ENCODE measurements at places on chromosomes 4 and X.

DNA sequence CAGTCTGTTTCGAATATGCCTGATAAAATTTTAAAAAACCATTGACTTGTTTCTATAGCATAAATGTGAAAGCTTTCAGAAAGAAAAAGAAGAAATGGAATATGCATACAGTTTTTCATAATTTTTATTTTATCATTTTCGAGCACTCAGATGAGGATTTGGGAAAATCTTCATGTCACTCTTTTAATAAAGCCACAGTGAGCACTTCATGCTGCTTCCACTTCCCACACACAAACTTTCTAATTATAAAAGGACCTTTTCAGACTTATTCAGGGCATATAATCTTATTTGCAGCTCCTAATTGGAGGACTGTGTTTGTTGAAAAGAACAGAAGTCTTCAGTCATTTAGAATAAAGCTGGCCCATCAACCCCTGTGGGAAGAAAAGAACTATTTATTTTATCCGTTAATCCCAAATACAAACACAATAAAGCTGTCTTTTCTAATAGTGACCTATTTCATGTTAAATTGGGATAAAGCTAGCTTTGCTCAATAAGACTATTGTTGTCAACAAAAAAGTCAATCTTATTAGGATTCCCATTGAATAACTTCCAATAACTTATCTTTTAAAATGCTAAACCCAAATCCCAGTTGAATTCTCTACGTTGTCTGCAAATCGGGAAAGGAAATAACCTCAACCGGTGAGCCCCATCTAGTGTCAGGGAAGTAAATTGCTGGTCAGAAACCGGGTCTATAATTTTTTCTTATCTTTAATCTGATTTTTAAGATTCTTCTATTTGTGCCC is 211.5 kb downstream of the PDGFRA start:
- no peak for DNase-seq

DNA sequence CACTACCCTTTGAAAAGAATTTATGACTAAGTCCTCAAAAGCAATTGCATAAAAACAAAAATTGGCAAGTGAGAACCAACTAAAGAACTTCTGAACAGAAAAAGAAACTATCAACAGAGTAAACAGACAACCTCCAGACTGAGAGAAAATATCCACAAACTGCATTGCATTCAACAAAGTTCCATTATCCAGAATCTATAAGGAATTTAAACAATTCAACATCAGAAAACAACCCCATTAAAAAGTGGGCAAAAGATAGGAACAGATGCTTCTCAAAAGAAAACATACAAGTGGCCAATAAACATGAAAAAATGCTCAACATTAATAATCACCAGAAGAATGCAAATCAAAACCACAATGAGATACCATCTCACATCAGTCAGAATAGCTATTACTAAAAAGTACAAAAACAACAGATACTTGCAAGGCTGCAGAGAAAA is 130.2 kb downstream of the GASK1B start:
- DNase-seq: no peak

DNA sequence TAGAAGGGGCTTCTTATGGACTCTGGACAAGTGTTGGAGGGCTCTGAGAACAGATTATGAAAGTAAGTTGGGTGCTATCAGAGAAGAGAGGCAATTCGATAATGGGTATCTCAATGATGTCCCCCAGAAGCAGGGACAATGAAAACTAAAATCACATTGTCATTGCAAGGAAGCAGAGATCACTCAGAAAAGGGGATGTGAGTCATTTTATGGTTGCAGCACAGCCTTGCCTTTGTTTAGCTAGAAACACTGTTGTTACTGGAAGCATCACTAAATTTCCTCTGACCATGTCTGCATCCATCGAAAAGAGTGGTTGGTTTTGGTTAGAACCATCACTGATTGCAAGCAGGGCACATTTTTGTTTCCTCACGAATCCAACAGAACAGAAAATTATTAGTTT is 246.8 kb upstream of the NWD2 start:
- no peak for DNase-seq

DNA sequence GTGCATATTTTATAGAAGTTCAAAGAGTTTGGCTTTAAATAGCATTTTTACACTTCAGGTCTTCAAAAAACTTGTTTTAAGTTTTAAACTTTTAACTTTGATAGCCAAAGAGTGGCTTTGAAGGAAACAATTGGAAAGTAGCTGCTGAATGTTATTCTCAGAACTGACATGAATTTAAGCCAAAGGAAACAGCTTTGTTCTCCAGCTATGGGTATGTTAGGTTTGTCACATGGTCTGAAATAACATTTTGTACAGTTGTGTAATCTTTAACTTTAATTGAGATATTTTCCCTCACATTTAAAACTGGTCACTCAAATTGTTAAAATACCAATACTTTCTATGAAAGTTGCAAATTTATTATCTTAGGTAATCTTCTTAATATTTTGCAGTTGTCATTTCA is 564.7 kb downstream of the IL15 start:
- no peak for DNase-seq

DNA sequence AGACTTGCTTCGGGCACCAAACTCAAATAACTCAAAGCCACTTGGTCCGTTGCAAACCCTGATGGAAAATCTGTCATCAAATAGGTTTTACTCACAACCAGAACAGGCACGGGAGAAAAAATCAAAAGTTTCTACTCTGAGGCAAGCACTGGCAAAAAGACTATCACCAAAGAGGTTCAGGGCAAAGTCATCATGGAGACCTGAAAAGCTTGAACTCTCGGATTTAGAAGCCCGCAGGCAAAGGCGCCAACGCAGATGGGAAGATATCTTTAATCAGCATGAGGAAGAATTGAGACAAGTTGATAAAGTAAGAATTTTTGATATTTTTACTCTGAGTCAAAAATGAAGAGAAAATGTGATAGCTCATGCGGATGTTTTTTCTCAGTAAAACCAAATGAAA is 87.2 kb downstream of the NRK start:
- no peak for DNase-seq

DNA sequence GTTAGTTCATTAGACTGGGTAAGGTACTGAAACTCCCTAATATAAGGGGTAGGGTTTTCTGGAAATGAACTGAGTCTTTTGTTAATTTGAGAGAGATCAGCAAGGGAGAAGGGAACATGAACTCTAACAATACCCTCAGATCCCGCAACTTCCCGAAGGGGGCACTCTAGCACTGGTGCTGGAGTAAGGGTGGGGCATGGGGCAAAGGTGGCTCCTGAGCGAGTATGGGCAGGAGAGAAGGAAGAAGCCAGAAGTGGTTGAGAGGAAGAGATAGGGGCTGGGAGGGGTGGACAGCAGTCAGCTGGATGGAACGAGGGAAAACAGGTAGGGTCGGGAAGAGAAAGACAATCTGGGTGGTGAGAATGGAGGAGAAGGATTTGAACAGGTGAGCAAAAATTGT is 183.2 kb upstream of the MAGEE2 start:
- no peak for DNase-seq

- DNase-seq: no peak
These were observed 13.3 kb upstream of the AASDH start for GRCh38 chr4:56400560-56400959.

GRCh38 chrX:10483191-10483831 is 137.1 kb downstream of the MID1 start:
- DNase-seq: no peak

DNA sequence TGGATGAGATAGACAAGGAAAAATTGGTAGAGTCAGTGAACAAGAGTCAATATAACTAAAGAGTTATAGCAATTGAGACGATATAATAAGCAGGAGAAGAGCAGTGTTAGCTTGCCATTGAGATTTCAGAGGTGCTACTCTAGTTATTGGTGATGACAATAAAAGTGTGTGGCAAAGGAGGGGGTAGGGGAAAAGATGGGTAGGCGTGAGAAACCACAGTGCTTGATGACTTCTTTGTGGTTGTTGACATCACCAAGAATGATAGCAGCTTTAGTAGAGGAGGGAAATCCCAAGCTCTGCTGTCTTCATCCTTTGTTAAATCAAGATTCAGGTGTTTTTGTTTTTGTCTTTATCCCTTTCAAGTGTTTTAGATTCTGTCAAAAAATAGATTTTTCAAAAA is 179.9 kb upstream of the PPP3CA start:
- no peak for DNase-seq

- no peak for DNase-seq
These were observed 65.6 kb downstream of the ATXN3L start for GRCh38 chrX:13254076-13254785.

DNA sequence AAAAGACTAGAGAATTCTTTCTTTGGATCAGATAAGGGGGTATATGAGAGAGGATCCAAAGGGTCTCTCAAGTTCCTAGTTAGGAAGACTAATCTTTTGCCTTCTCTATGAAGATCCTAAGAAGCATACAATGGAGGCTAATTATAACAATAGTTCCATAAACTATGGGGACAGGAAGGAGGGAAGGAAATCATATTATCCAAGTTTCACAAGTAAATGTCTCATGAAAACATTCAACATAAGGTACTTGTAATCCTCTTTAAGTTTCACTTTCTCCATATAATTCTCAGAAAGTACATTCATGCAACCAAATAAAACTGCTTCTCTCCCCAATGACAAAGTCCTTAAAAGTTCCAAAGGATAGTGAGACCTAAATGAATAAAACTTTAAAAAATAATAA is 27.1 kb downstream of the STX18 start:
- no peak for DNase-seq

- DNase-seq: peak; percentile 6
These were observed 27.3 kb downstream of the CSN3 start for GRCh38 chr4:70269674-70270073.

- no peak for DNase-seq
These were observed 1.7 kb upstream of the CCDC160 start for GRCh38 chrX:134235236-134235635.

GRCh38 chr4:13470379-13470778 is 13.8 kb downstream of the RAB28 start:
- no peak for DNase-seq

GRCh38 chr4:15702941-15703403 is at the start of gene BST1:
Gene BST1 (plus strand): TSS chr4:15703065. CDS start chr4:15703145, 80 bp downstream.
- DNase-seq: no peak

GRCh38 chrX:124325732-124326131 is 6.7 kb upstream of the TEX13D start:
- DNase-seq: no peak

DNA sequence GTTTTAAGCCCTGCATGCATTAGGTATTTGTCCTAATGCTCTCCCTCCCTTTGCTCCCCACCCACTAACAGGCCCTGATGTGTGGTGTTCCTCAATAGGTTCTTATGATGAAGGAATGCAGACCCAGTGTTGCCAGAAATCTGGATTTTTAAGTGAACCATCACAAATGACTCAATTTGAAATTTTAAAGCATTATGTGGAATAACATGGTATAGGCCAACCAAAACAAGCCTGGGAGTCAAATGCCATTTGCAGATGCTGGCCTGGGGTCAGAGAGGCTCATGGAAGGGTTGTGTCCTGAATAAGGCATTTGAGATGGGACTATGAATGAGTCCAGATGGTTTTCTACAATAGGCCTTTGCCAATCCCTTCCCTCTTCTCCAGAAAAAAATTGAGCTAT is 179.6 kb downstream of the SHROOM3 start:
- no peak for DNase-seq

DNA sequence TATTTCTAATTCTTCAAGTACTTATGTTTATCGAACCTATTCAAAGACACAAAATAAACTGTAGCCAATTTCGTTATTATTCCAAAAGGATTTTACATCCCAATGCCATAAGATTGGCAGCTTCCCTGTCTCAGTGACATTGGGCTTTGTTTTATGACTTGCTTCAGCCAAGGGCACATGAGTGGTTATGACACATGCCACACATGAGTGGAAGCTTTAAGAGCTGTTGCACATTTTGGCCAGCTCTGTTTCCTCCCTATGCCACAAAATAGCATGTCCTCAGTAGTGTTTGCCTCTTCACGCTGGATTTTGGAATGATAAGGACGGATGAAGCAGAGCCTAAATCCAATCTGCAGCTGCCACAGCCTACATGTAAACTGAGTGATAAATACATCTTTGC is 21.9 kb downstream of the SEC24D start:
- no peak for DNase-seq

GRCh38 chr4:14802596-14802995 is 199.7 kb upstream of the CPEB2 start:
- no peak for DNase-seq

DNA sequence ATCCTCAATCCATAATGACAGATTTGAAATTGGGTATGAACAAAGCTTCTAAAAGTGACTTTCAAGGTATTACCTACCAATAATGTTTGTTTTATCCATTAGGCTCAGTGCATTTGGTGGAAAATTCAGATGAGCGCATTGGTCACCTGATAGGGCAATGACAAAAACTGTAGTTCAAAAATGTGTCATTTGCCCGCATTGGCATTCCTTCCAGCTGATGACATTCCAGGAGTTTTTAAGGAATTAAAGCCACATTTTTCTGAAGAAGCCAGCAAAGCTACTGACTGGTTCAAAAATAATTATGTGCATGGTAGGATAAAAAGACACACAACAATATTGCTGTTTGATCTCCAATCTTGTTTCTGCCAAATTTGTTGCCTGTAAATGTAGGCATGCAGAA is 473.4 kb upstream of the CPEB2 start:
- no peak for DNase-seq

DNA sequence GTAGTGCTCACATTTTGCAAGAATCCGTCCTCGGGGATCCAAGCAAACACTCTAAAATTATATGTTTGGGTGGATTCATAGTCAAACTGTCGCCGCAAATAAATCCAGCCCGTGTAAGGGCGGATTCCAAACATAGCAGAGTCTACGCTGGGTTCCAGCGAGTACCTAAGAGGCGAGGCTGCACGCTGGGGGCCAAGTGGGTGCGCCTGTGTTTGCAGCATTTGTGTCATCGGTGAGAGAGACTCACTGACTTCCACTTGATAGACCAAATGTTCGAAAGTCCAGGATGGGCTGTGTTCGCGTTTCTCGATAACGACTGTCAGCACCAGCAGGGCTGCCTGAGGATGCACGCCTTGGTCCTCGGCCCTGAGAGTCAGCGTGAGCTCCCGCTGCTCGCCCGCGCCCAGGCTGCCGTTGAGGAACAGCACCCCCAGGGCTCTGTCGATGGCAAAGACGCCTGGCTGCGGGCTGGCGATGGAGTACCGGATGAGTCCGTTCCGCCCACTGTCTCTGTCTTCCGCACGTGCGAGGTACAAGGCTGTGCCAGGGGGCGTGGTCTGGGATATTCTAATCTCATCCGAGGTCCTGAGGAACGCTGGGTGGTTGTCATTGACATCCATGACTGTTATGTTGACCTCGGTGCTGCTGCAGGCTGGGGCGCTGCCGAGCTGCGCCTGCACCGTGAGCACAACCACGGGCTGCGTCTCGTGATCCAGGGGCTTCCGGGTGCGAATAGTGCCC is 158.7 kb downstream of the DCHS2 start:
- no peak for DNase-seq
